Stimulated activated CD8-positive, alpha-beta memory T cell treated with anti-CD3 and anti-CD28 coated beads, Interleukin-7, amount 100 ng/mL, for 1 hour (primary cell): ENCODE measurements at places on chromosomes 5 and 9.

- no peak for DNase-seq
Measured at GRCh38 chr5:173789031-173789920, 98.9 kb upstream of the CPEB4 start.

GRCh38 chr5:158591301-158591863, 508.3 kb downstream of the EBF1 start:
- DNase-seq, result no peak

GRCh38 chr5:155013526-155013925, at the start of gene KIF4B:
Gene KIF4B, plus strand, starts transcription at chr5:155013755. Its CDS starts 105 bp downstream, at chr5:155013860.
- no peak for DNase-seq

DNA sequence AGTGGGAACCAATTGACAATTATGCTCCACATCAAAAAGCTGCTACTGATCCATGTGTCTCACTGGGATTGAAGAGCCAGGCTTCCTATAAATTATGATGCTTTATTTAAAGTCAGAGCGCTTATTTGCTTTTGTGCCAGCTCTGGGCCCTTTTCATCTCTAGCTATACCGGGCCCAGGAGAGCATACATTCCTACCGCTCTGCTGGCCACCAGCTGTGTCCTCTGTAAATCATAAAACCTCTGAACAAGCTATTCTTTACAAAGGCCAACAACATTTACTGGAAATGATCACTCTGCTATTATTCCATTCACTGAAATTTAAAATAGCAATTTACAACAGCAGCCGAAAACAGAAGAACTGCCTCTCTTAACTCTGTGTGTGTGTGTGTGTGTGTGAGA, 86.6 kb downstream of the ZNF608 start:
- DNase-seq, result no peak

- DNase-seq, result no peak
Measured at GRCh38 chr5:5191906-5192305, 51.8 kb downstream of the ADAMTS16 start.

DNA sequence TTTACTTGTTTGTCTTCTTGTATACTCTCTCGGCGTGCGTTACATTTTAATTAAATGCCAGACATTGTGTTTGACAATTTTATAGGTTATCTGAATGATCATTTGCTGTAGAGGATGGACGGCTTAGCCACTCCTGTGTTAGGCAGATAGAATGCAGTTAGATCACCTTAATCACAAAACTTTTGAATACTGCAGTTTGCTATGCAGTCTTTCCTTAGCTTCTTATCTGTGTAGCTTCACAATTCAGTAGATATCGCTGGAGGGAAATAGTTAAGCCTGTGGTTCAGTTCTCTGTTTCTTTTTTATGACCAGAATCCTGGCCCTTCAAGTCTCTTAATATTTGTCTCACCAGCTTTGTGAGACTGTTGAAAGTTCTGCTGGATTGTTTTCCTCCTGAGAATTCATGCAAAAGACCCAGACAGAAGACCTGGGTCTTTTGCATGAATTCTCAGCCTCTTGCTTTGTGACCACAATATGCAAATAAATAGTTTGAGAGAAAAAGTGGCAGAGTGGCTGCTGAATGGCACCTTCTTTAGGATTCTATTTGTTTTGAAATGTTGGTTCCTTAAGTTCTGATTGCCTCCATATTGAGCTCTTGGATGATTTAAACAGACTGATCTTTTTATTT, 40.2 kb downstream of the RASA1 start:
- no peak for DNase-seq
